NCI-H510A treated with DMSO at 0.1 percent for 48 hours (cell line): ENCODE measurements at places on chromosomes 6 and 20.

DNA sequence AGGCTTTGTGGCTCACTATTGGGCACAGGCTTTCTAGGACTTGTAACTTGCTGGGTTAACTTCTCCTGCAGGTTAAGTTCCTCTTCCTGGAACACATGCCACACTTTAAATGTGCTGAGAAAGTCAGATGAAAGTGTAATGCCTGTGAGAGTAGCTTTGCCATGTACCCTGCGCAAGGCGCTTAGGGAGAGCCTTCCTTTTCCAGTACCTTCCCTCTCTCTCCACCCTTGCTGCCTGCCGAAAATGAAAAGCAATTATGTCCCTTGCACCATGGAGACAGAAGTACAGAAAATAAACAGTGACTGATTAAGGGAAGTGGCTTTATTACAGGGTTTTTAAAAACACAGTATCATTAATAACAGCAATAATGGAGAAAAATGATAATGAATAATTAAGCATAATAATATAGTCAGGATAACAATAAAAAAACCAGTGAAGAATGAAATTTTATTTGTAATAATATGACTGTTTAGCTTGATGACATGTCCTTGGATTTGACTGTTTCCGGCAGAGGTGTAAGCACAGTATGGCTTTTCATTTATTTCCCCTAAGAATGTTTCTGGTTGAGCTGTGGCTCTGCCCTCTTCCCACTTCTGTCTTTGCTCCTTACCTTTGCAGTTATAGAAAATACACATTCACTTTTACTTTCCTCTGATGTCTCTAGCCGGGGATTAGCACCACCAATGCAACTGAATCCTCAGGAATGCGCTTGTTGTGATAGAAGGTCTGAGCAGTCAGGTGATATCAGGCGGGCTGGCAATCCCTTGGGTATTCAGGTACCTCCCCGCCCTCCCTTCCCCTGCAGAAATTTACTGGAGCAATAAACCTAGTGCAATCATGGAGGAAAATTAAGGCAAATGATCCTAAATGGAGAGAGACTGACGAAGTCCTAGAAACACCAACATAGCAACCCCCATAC lies 472.3 kb upstream of the CITED2 start:
- no peak for DNase-seq

- no peak for DNase-seq
These were observed 77.2 kb upstream of the C20orf144 start for GRCh38 chr20:33584976-33585375.

DNA sequence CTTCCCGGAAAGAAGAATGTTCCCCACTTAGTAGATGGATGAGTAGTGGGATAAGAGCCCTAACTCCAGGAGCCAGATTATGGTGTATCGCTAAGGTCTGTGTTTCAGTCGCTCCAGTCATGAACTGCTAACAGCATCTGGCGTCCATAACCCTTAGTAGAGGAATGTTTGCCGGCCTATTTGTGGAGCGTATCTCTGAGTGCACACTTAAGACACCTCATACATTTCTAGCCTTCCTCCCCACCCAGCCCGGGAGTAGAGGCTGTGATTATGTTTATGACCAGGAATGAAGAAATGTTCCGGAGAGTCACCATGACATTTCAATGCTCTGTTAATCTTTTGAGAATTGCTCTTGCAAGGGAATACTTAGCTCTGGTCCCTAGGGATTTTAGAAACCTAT lies 251.1 kb upstream of the SOX4 start:
- DNase-seq = no peak

DNA sequence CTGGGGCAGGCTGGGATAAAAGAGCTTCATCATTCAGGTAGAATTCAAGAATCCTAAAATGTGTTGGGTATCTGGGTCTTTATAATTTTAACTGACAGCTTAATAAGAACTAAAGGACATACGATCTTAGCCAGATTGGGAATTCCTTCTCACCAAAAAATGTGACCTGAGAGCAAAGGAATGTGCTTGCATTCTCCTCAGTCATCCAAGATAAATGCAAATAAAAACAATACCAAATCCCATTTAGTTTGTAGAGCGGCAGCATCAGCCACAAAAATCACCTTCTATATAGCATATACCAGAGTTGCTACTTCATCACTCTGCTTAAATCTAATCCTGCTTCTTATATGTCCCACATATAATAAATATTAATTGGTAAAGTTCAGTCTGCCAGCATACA lies 16.9 kb downstream of the USP49 start:
- no peak for DNase-seq

- peak; percentile 98 for DNase-seq
These were observed 387.8 kb downstream of the BMP2 start for GRCh38 chr20:7155282-7155681.

GRCh38 chr20:39289831-39290230 lies 327.7 kb downstream of the DHX35 start:
- no peak for DNase-seq
